Amygdala (tissue), 56 donors: ENCODE measurements at places on chromosomes 7 and 10.
A peak's percentile ranks its signal among the peaks of the same experiment; 100 is the strongest.

- DNase-seq, result no peak
These were observed 98.1 kb downstream of the MYOF start for GRCh38 chr10:93384006-93384405.

GRCh38 chr10:126511917-126512479, 123.7 kb upstream of the ADAM12 start:
- DNase-seq, result no peak

DNA sequence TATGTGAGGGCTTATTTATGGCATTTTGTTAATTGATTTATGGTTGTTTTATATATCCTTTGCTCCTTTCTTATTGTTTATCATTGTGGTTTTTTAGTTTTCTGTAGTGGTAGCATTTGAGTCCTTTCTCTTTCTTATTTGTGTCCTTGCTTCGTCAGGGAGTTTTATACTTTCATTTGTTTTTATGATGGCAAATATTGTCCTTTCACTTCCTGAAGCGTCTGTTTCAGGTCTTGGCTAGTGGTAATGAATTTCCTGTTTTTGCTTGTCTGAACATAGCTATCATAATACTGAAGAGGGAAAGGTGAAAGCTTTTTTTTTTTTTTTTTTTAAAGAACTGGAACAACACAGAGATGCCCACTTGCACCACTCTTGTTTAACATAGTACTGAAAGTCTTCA, 228.2 kb downstream of the ATRNL1 start:
- no peak for DNase-seq

DNA sequence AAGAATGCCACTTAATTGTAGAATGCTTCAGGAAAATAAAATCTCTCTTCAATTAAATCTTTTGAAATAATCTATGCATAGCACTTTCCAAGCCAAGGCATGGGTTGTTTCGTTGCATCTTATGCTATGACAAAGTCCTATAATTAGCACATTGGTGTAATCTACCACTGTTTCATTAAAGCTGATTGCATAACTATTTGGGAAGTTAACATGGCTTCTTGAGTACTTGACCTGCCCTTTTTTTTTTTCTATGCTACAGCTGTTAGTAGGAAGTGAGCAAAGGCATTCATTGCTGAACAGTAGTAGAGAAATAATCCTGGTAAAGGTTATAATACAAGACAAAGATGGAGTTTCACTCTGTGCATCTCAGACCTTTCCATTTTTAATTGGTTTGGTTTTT, 557.2 kb upstream of the CELF2 start:
- DNase-seq, result no peak

- no peak for DNase-seq
These were observed 5.1 kb downstream of the PRXL2A start for GRCh38 chr10:80413271-80413996.

DNA sequence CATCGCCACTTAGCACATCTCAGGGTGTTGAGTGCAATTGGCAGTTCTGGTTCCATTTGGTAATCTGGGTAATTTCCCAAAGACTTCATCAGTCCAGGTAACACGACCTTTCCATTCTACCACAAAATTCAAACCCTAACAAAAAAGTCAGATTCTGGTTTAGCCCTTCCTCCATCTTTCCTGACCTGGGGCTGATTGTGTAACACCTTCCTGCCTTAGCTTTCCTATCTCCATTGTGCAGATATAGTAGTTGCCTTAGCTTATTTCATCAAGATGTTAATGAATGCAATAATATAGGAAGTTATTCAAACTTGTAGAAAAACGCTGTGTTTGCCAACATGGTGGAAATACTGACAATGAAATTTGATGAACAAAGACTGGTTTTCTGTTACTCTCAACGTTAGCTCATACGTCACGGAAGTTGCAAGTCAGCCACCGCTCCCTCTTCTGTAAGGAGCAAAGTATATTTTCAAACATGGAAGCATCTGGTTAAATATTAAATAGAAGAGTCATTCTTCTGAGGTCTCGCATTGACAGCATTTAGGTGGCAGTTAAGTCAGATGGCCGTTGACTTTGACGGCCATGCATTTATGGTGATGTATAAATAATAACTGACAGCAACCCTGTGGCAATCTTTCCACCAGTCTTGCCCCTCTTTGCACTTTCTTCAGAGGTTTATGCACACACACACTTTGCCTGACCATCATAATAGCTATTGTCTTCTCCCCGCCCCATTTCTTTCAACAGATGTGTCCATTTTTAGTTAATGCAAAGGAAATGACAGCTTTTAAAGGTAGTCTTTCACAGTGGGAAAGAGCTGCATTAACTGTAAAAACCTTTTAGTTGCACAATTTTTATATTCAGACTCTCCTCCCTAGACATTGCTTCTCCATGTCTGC, 205.1 kb upstream of the BMPER start:
- no peak for DNase-seq

GRCh38 chr7:156139112-156139511, 326.8 kb upstream of the SHH start:
- no peak for DNase-seq

- DNase-seq, result no peak
These were observed 11.5 kb upstream of the C10orf53 start for GRCh38 chr10:49667991-49668390.

DNA sequence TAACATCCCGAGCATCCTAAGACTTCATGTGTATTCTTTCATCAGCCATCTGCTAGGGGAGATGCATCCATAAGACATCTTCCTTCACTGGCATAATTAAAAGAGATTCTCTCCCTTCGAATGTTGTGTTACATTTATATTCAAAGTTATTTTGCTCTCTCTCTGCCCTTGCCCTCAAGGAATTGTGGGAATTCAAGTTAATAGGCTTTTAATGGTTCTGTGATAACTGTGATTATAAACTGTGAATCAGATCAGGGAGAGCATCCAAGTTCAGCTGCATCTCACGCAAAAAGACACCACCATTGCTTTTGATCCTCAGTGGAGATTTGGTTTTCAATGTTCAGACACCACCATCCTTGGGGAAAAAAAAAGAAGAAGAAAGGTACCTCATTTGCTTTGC, 9.2 kb upstream of the TEX36 start:
- DNase-seq, result no peak

GRCh38 chr7:1225441-1226185, 7.1 kb upstream of the UNCX start:
- DNase-seq, result no peak

GRCh38 chr10:79192677-79193003, 123.9 kb downstream of the ZMIZ1 start:
- DNase-seq, result no peak

GRCh38 chr7:13197501-13197900, 510.1 kb downstream of the ARL4A start:
- no peak for DNase-seq

DNA sequence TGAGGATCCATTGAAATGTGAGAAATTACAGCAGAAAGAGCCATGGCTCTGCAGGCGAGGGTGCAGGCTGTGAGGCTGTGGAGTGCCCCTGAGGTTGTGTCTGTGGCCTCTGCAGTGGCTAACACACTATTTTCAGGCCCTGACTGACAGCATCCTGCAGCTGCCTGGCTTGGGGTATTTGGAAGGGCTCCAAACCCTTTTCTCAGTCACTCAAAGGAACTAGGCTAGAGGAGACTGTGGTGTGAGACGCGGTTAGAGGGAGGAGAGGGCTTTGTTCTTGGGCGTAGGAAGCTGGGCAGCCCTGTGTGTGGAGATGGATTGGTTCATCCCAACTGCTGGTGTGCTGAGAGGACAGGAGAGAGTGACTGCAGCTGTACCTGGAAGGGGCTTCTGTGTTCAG, 134.9 kb downstream of the RAMP3 start:
- no peak for DNase-seq

DNA sequence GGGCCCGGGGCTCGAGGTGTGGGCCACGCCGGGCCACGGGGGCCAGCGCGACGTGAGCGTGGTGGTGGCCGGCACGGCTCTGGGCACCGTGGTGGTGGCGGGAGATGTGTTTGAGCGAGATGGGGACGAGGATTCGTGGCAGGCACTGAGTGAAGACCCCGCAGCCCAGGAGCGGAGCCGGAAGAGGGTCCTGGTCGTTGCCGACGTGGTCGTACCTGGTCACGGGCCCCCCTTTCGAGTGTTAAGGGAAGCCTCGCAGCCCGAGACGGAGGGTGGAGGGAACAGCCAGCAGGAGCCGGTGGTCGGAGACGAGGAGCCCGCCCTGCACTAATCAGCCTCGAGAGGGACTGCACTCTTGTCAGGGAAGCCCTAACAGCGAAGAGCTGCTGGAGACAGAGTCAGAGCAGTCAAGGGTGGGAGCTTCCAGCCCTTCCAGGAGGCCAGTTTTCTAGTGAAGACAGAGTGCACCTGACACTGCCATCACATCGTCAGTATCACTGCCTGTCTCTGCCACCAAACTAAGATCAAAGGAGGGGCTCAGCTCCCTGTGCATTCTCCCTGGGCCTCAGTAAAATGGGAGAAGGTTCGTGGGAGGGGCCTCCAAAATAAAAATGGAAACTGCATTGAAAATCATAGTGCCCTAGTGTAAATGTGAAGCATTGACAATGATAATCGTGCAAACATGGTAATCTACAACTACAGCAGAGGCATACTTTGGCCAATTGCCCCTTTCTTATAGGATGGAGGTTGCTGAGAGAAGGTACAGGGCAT, 1.3 kb downstream of the MBLAC1 start:
- no peak for DNase-seq

DNA sequence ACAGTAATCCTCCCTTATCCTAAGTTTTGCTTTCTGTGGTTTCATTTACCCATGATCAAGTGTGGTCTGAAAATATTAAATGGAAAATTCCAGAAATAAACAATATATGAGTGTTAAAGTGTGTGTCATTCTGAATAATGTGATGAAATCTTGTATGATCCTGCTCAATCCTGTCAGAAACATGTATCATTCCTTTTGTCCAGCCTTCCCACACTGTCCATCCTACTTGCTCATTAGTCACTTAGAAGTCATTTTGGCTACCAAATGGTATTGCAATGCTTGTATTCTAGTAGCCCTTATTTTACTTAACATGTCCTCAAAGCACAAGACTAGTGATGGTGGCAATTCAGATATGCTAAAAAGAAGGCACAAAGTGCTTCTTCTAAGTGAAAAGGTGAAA, 1211.2 kb upstream of the SORCS1 start:
- DNase-seq, result no peak

DNA sequence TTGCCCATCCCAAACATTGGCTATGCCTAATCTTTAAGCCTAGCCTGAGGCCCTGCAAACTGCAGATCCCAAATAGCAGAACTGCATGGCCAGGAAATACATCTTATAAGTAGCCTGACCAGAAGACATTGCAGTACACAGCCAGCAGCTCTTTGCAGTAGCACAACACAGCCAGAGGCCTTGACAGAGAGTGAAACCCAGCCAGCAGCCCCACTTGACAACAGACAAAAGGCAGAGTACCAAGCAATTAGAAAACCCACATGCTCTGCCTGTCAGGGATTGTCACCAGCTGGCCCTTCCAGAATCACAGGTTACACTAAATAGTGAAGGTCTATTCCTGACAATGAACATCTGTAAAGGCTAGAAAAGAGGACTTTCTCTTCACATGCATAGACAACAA, 242.8 kb upstream of the TMEM72 start:
- no peak for DNase-seq

DNA sequence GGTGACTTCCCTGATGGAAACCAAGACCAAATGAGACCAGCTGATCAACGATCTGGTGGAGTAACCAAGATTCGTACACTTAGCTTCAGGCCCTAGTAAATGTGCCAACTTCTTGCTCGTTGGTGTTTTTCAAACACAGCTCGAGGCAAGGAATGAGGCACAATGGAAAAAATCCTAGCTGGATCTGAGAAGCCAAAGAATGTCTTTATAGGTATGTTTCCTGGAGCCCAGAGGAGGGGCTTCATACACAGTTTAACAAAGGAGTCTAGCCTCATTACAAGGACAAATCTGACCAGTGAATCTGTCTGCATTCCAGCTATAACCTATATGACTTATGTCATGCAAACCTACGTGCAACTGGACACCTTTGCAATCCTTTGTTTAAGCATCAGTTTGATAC, 3.7 kb downstream of the COL17A1 start:
- no peak for DNase-seq

GRCh38 chr7:112481833-112482670, 1.3 kb downstream of the LSMEM1 start:
- no peak for DNase-seq

- no peak for DNase-seq
These were observed 2.1 kb downstream of the AVPI1 start for GRCh38 chr10:97684866-97685394.

DNA sequence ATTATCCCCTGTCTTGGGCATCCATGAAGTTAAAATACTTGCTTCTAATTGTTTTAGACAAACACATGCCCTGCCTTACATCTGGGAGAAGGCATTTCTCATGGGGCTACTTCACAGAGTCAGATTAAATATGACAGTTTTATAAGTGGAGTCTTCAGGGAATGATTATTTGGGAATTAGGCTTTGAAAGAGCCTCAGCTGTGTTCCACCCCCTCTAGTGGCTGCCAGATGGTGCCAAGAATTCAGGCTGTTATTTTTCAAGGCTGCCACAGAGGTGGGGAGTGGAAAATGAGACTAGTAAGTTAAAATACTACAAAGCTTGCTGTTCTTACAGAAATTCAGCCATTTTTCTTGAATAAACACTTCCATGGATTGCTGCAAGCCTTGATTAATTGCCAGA, 45.8 kb upstream of the DNAH11 start:
- DNase-seq, result no peak

GRCh38 chr7:101666741-101667140, 37.6 kb upstream of the MYL10 start:
- DNase-seq, result no peak

DNA sequence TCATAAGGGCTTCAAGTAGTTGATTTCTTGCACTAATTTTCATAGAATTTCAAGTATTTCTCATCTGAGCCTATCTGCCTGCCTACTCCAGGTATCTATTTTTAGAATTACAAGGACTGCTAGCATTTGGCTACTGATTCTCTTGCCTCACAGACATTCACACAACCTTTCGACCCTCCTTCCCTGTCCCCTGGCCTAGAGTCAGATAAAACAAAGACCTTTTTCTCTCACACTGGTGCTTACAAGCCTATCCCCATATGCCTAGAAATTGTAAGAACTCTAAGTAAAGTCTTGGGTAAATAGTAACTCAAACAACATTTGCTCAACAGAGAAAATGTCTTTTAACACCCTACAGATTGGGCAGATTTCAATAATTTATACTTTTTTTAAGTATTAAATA, 6.3 kb downstream of the GPAM start:
- DNase-seq, result no peak

- no peak for DNase-seq
These were observed 2.3 kb upstream of the SMIM30 start for GRCh38 chr7:113120647-113121046.

- DNase-seq, result peak; percentile 17
These were observed 36.5 kb upstream of the AP5Z1 start for GRCh38 chr7:4738711-4739527.

- DNase-seq, result no peak
These were observed 230.0 kb upstream of the HABP2 start for GRCh38 chr10:113322843-113323242.

DNA sequence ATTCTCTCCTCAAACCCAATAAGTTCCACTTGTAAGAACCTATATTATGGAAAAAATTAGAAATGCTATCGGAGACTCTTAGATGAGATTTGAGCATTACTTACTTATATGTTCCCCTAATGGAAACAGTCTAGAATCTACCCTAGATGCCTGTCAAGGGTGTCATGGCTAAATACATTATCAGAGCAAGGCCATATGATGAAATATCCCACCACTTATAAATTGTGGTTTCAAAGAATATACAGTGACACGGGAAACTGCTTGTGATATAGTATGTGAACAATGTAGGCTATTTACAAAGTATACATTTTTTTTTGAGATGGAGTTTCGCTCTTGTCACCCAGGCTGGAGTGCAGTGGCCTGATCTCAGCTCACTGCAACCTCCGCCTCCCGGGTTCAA, 46.3 kb upstream of the CTBP2 start:
- no peak for DNase-seq
